Heart left ventricle (tissue), 16 donors: ENCODE measurements at places on chromosomes 5 and 9. TPM values are rescaled to one million over a fixed set of nuclear protein-coding genes. Genes with fewer than 3 reads are reported as not detected.

ZFP37 gene
- total RNA-seq = 1.7 TPM

TXNDC8 gene
- not detected for total RNA-seq

TTC23L gene
- not detected for total RNA-seq

PCDHGB7 gene
- total RNA-seq = 12.1 TPM

FRMPD1 gene
- 1.0 TPM for total RNA-seq

ZNF883 gene
- 2.8 TPM for total RNA-seq

TLX3 gene
- not detected for total RNA-seq

MYOZ3 gene
- total RNA-seq = 4.1 TPM

INSL4 gene
- total RNA-seq = not detected

DNA sequence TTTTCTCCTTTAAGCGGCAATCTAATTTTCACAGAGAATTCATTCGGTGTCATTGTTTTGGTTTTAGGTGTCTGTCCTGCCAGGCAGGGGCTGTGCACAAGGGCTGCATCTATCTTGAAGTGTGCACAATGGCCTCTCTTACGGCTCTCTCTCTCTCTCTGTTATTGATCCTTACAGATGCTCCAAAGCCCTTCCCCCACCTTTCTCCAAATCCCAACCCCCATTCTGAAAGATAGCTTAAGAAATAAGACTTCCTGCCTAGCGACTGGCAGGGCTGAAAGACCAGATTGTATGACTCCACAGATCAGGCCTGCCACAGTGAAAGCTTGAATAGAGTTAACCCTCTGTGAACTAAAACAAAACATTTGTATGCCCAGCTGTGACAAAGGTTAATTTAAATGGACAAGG lies 86.5 kb upstream of the NR5A1 start:
- no peak overlapping the region for H3K27ac ChIP-seq
- no peaks in the 10 kb centered on the region for H3K27me3 ChIP-seq
- no peak for DNase-seq
- no peaks in the 10 kb centered on the region for H3K36me3 ChIP-seq

DNA sequence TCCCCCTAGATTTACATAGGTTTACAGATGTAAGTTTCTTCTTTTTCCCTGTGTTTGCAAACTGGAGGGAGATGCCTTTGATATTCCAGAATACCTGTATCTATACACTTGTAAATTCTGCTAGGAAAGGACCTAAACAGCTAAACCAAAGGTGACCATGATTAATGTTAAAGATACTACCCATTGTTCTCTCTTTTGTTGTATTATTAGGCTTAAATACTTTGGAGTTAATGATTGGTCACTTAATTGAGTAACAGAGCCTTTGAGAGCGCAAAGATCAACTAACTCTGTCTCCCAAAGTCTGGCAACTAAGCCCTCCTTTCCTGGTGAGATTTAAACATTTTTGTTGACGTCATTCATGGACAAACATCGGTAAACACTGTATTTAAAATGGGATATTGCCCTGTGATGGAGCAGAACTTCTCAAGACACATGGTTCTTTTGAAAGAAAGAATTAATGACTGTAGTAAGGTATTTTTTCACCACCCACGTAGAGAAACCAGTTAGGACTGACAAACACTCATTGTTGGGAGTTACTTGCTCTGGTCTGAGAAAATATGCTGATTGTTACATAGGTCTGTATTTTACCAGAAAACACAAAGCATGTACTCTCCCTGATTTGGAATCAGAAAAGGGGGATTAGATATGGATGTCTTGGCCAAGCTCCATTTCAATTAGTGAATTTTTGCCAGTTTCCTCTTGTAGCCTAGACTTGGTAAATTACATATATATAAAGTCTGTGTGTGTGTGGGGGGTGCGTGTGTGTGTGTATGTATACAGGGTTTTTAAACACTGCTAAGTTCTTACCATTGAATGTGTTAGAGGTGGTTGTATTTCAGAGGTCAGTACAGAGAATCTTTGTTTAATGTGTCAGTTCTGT lies 4.6 kb downstream of the VCAN start:
- H3K27ac ChIP-seq = no peak overlapping the region
- no peaks in the 10 kb centered on the region for H3K36me3 ChIP-seq
- peaks cover 18% of the 10 kb centered on the region for H3K27me3 ChIP-seq
- peaks cover 11% of the 10 kb centered on the region for H3K4me1 ChIP-seq
- no peak for DNase-seq

DNA sequence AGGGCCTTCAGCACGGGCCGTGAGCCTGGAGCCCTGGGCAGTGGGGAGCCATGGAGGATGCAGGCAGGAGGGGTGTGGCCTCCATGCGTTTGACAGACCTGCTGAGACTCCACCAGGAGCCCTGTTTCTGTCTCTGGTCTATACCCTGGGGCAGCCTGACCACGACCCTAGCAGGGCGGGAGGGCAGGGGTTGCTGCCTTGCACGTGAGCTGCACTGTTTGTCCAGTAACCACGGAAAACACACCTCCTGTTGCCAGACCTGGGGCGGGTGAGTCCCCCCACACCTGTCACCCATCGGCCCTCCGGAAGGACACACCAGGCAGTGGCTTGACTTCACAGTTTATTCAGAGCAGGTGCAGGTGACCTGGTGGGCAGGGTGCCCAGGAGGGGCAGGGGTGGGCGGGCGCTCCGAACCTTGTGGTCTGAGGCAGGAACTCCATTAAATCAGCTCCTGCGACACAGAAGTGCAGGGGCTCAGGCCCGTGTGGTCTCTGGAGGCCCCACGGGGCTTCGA lies 3.9 kb downstream of the LCN8 start:
- no peak overlapping the region for H3K4me3 ChIP-seq
- no peak for DNase-seq
- H3K27ac ChIP-seq = no peak overlapping the region
- peaks cover 9% of the 10 kb centered on the region for H3K4me1 ChIP-seq
- H3K36me3 ChIP-seq = no peaks in the 10 kb centered on the region
- H3K27me3 ChIP-seq = no peaks in the 10 kb centered on the region

- H3K27me3 ChIP-seq = no peaks in the 10 kb centered on the region
- H3K4me3 ChIP-seq = no peak overlapping the region
- DNase-seq = no peak
- no peak overlapping the region for H3K27ac ChIP-seq
- no peaks in the 10 kb centered on the region for H3K36me3 ChIP-seq
Observed at GRCh38 chr9:114989600-114990410, 59.4 kb upstream of the TNFSF8 start.

DNA sequence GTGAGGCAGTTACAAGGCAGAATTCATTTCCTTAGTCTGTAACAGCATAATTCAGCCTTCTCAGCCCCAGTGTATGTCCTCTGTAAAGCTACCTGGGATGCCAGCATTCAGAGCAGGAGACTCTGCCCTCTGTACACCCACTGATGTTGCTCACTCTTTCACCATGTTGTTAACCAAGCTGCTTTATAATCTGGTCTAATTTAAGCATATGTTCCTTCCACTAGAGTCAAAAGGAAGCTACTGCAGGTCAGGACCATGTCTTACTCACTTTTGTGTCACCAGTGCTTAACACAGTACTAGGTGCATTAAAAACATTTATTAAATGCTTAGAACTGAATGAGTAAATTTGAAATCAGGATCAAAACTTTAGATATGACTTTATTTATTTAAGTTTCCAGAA lies 185.6 kb downstream of the FBXL17 start:
- DNase-seq = no peak
- no peak overlapping the region for H3K27ac ChIP-seq
- no peaks in the 10 kb centered on the region for H3K36me3 ChIP-seq
- H3K4me1 ChIP-seq = no peaks in the 10 kb centered on the region
- no peaks in the 10 kb centered on the region for H3K27me3 ChIP-seq
- no peak overlapping the region for H3K4me3 ChIP-seq

DNA sequence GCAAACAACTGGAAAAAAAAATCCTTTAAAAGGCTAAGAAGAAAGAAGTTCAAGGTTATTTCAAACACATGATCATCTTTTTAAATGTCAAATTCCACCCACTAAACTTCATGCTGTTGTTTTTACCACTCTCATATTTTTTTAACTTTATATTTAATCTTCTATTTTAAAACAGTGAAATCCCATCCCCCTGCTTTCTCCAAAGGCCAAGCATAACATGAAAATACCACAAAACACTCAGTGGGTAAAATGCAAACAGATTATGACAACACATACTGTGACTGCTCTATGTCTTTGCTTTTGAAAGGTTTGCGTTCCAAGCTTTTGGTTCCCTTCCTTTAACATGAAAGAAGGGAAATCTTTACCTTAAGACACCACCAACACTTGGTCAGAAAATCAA lies 127.6 kb downstream of the SNCAIP start:
- no peak for DNase-seq
- H3K4me3 ChIP-seq = no peak overlapping the region
- no peaks in the 10 kb centered on the region for H3K27me3 ChIP-seq
- no peaks in the 10 kb centered on the region for H3K36me3 ChIP-seq

DNA sequence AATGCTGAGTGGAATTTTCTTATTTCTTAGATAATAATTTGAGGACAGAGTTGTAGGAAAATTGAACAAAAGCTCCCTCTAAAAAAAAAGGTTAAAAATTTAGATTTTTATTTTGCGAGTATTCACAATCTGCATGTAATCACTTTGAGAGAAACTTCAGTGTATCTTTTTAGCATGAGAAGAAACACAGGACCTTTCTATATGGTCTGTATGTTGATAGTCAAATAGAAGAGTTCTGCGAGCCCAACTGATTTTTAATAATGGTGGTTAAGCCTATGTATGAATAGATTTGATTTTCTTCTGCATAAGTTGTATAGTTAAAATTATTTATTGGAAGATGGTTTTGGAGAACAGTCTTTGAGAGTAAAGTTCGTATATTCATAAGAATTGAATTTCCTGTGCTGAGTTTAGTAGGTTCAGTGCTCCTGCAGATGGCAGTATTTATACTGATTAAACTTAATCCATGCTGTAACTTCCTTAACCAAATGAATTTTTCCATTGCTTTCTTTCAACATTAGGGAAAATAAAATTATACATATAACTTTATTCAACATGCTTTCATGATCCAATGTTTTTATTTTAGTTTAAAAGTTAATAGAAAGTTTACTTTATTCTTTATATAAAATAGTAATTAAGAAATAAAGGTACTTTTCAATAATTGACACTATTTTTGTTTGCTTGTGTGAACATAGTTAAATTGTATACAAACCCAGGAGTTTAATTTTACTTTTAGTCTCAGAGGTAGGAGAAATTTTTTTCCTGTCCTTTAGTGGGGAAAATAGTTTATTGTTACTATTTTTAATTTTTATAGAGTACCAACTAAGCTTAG lies 19.6 kb downstream of the TCERG1 start:
- H3K27ac ChIP-seq = no peak overlapping the region
- H3K4me3 ChIP-seq = no peak overlapping the region
- DNase-seq = no peak
- H3K4me1 ChIP-seq = no peaks in the 10 kb centered on the region
- H3K36me3 ChIP-seq = peaks cover 87% of the 10 kb centered on the region
